Islet precursor cell (in vitro differentiated cells): ENCODE measurements at places on chromosomes 5 and 9.
A peak's percentile ranks its signal among the peaks of the same experiment; 100 is the strongest.

DNA sequence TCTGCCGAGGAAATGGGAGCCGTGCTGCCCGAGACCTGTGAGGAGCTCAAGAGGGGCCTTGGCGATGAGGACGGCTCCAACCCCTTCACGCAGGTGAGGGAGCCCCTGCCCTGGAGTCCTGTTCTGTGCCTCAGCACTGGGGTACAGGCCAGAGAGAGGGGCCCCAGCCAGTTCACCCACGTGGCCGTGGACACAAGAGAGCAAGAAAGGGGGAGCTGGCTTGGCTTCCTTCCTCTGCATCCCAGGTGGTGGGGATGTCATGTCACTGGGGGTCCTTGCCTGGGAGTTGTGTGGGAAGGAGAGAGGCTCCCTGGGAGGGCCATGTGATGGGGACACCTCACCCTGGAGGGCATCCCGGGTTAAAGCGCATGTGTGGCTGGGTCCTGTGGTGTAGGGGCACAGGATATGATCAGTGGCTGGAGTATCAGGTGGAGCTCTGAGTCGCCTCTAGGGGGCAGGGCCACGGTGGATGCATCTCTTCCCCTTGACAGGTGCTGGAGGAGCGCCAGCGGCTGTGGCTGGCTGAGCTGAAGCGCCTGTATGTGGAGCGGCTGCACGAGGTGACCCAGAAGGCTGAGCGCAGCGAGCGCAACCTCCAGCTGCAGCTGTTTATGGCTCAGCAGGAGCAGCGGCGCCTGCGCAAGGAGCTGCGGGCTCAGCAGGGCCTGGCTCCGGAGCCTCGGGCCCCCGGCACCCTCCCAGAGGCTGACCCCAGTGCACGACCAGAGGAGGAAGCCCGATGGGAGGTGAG, 7.5 kb downstream of the N4BP3 start:
- peak; percentile 78 for DNase-seq

GRCh38 chr5:12669326-12669725, 765.1 kb upstream of the CTNND2 start:
- peak; percentile 63 for DNase-seq

DNA sequence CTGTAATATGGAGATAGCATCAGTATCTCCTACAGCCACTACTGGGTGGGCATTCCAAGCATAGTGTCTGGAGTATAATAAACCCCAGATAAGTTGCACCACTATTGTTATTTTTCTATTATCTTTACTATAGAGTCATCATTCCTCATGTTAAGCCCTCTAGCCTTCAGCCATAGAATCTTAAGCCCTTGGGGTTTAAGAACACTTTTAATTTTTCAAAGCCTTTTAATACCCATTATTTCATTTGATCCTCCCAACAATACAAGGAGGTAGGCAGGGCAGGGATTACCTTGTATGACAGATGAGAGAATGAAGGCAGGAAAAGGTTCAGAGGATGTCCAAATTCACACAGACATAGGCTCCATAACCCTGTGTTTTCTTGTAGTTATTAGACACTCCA, 112.5 kb downstream of the EBF1 start:
- no peak for DNase-seq

GRCh38 chr9:19200229-19200628, 30.3 kb upstream of the DENND4C start:
- DNase-seq, result no peak
